Naive thymus-derived CD8-positive, alpha-beta T cell (primary cell): ENCODE measurements at places on chromosomes 12 and 14. TPM values are rescaled to one million over a fixed set of nuclear protein-coding genes. Genes with fewer than 3 reads are reported as not detected.

- H3K36me3 ChIP-seq = no peaks in the 10 kb centered on the region
- H3K27ac ChIP-seq = no peak overlapping the region
- H3K27me3 ChIP-seq = no peaks in the 10 kb centered on the region
- H3K4me1 ChIP-seq = peaks cover 17% of the 10 kb centered on the region
- no peak overlapping the region for H3K4me3 ChIP-seq
- DNase-seq = no peak
These were observed 143.2 kb downstream of the ZFP36L1 start for GRCh38 chr14:68649476-68650189.

CSRP2 gene
- total RNA-seq = not detected

TAS2R42 gene
- not detected for total RNA-seq

- H3K27ac ChIP-seq = no peak overlapping the region
- no peaks in the 10 kb centered on the region for H3K4me1 ChIP-seq
- H3K27me3 ChIP-seq = peaks cover 11% of the 10 kb centered on the region
- no peak for DNase-seq
These were observed 86.3 kb downstream of the PDE6H start for GRCh38 chr12:15059123-15059522.

- no peak for DNase-seq
- no peaks in the 10 kb centered on the region for H3K27me3 ChIP-seq
- H3K4me3 ChIP-seq = no peak overlapping the region
- no peaks in the 10 kb centered on the region for H3K36me3 ChIP-seq
- no peaks in the 10 kb centered on the region for H3K4me1 ChIP-seq
- no peak overlapping the region for H3K27ac ChIP-seq
These were observed 83.5 kb downstream of the PTPRR start for GRCh38 chr12:70837026-70837425.

DNA sequence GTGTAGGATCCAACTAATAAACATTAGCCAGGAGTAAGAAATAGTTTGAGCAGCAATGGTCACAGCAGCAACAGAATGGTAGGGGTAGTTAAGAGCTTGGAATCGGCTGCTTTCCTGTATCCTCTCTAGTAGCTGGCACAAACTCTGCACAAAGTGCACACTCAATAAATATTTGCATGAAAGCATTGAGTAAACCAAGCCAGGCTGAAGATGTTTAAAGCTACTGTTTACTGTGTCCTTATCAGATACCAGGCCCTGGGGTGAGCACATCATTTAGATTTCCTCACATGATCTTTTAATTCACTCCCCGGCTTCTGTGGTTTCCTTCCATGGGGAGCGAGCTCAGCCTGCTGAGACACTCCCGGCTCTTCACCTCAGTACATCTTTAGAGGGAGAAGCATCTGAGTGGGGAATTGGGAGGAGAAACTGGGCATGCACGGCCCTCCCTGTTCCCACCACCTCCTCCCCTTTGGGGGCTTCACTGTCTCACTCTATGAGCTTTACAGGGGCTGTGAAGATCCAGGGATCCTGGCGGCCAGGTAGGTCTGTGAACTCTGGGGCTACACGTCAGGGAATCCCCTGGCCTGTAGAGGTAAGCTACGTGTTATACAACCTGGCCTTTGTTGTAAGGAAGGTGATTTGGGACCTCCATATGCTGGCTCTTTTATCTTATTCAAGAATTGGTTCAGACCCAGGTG lies 107.2 kb upstream of the VASH1 start:
- DNase-seq = no peak
- no peak overlapping the region for H3K4me3 ChIP-seq
- peaks cover 3% of the 10 kb centered on the region for H3K27me3 ChIP-seq
- H3K27ac ChIP-seq = no peak overlapping the region
- peaks cover 11% of the 10 kb centered on the region for H3K36me3 ChIP-seq

GRCh38 chr12:22880331-22880730 lies 255.4 kb downstream of the ETNK1 start:
- no peaks in the 10 kb centered on the region for H3K4me1 ChIP-seq
- no peak overlapping the region for H3K27ac ChIP-seq
- H3K36me3 ChIP-seq = no peaks in the 10 kb centered on the region
- H3K4me3 ChIP-seq = no peak overlapping the region
- H3K27me3 ChIP-seq = peaks cover 6% of the 10 kb centered on the region

DNA sequence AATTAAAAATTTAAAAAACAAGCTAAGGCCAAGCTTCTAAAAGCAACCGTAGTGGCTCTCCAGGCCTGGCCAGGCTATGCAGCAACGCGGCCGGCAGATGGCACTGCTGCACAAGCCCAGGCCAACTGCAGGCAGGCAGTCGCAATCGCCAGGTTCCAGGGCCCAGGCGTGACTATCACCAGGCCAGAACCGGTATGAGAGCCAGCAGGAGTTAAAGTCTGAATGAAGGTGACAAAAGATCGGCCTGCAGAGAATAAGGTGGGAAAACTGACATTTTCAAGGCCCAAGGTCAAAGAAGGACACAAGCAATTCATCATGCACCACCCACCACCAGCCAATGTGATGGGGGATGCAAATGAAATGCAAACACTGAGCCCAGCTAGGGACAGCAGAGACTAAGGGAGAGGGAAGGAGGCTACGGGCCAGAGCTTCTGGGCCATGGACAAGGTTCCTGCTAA lies 43.6 kb upstream of the ANO2 start:
- DNase-seq = peak; percentile 73
- no peaks in the 10 kb centered on the region for H3K36me3 ChIP-seq
- peaks cover 2% of the 10 kb centered on the region for H3K4me1 ChIP-seq

GRCh38 chr12:101823039-101823438 lies 7.7 kb downstream of the GNPTAB start:
- DNase-seq = no peak
- peaks cover 79% of the 10 kb centered on the region for H3K4me1 ChIP-seq
- H3K4me3 ChIP-seq = peak overlapping the region; percentile 56
- H3K27me3 ChIP-seq = no peaks in the 10 kb centered on the region
- H3K36me3 ChIP-seq = no peaks in the 10 kb centered on the region
- peak overlapping the region; percentile 96 for H3K27ac ChIP-seq

GRCh38 chr14:69055999-69056788 lies 77.1 kb upstream of the ACTN1 start:
- H3K27me3 ChIP-seq = no peaks in the 10 kb centered on the region
- DNase-seq = peak; percentile 35
- peak overlapping the region; percentile 63 for H3K27ac ChIP-seq
- no peak overlapping the region for H3K4me3 ChIP-seq

SH2B3 gene
- 12.5 TPM for total RNA-seq

DNA sequence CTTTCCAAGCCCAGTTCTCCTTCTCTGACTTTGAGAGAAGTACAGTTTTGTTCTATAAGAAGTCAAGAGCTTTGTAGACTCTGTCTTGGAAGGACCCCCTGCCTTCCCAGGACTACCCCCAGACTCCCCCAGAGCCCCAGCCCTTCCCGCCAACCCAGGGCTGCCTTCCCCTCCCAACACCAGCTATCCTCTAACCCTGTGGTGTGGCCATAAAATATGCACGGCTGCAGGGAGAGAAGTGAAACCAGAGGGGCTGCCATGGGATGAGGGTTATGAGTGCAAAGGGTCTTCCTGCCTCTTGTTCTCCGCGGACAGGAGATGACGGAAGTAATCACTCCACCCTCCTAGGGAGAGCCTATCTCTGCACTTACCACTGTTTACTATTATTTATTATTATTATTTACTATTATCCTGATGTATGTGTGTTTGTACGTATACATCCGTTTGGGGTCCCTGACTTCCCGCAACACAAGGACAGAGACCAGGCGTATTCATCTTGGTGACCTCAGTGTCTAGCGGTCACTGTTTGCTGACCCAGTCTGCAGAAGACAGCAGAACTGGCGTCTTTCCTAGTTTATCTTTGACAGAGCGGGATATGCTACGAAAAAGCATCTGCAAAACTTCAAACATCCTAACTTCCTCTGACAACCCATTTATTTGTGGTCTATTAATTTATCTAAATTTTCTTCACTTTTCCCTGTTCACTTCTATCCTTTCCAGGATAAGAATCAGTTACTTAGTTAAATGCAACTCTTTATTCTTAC lies 3.5 kb upstream of the SCNN1A start:
- H3K36me3 ChIP-seq = no peaks in the 10 kb centered on the region
- peaks cover 38% of the 10 kb centered on the region for H3K4me1 ChIP-seq
- peaks cover 9% of the 10 kb centered on the region for H3K27me3 ChIP-seq

DNA sequence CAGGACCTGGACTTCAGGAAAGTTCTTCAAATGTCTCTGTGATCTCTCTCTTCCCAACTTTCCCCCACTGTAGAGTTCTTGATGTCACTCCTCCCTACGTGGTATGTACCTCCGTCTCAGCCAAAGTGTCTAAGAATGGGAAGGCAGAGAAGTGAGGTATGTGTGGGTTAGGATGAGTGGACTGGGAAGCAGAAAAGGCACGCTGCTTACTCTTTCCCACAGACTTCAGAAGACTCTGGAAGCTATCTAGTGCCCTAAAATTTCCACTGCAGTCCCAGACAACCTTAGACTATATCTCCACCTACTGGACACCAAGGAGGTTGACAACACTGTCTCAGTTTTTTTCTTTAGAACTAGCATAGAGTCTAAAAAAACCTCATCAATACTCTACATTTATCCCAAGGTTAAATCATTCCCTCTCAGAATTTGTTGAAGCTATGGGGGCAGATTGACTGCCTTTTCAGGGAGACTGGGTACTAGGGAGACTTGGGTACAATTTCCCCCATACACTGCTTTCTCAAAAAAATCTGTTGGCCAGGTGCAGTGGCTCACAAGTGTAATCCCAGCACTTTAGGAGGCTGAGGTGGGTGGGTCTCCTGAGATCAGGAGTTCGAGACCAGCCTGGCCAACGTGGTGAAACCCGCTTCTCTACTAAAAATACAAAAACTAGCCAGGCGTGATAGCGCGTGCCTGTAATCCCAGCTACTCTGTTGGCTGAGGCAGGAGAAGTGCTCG lies 20.6 kb upstream of the ITGA5 start:
- no peak overlapping the region for H3K27ac ChIP-seq
- H3K27me3 ChIP-seq = no peaks in the 10 kb centered on the region
- no peaks in the 10 kb centered on the region for H3K36me3 ChIP-seq
- no peak overlapping the region for H3K4me3 ChIP-seq
- H3K4me1 ChIP-seq = peaks cover 7% of the 10 kb centered on the region

TAS2R43 gene
- total RNA-seq = 1.4 TPM

CIROP gene
- total RNA-seq = not detected

- no peaks in the 10 kb centered on the region for H3K36me3 ChIP-seq
- peaks cover 30% of the 10 kb centered on the region for H3K4me1 ChIP-seq
- H3K27me3 ChIP-seq = no peaks in the 10 kb centered on the region
- DNase-seq = no peak
These were observed 3.0 kb upstream of the RBMS2 start for GRCh38 chr12:56518570-56518969.

DNA sequence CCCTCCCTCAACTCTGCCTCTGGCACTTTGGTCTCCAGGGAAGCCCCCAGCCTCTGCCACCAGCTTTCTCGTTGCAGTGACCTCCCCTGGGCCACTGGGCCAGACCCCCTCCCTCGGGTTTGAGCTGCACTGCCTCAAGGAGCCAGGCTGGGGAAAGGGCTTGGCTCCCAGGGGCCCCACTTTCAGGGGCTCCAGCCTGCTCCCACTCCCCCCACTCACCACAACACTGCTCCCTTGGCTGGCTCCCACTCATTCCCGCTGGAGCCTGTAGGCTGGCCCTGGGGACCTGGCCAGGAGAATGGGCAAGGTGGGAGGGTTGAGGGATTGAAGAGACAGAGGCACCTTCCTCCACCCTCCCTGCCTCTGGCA lies 19.3 kb upstream of the KIF26A start:
- H3K27me3 ChIP-seq = peaks cover 31% of the 10 kb centered on the region
- DNase-seq = no peak
- no peak overlapping the region for H3K27ac ChIP-seq

- H3K27me3 ChIP-seq = peaks cover 4% of the 10 kb centered on the region
- H3K4me3 ChIP-seq = peak overlapping the region; percentile 98
- peaks cover 4% of the 10 kb centered on the region for H3K36me3 ChIP-seq
- no peak for DNase-seq
These were observed 1.3 kb downstream of the FGD6 start for GRCh38 chr12:95215949-95216348.

CHGA gene
- total RNA-seq = not detected

KLRF2 gene
- total RNA-seq = not detected

- peak overlapping the region; percentile 38 for H3K27ac ChIP-seq
- no peaks in the 10 kb centered on the region for H3K27me3 ChIP-seq
- no peak overlapping the region for H3K4me3 ChIP-seq
- H3K4me1 ChIP-seq = peaks cover 30% of the 10 kb centered on the region
- no peaks in the 10 kb centered on the region for H3K36me3 ChIP-seq
These were observed 104.0 kb upstream of the CCND2 start for GRCh38 chr12:4169531-4169930.

DICER1 gene
- total RNA-seq = 64.2 TPM

GRCh38 chr14:73027546-73027945 lies 640 bp upstream of the ZFYVE1 start:
- no peak for DNase-seq
- H3K36me3 ChIP-seq = peaks cover 14% of the 10 kb centered on the region
- H3K27me3 ChIP-seq = no peaks in the 10 kb centered on the region
- H3K4me3 ChIP-seq = peak overlapping the region; percentile 98
- H3K4me1 ChIP-seq = peaks cover 43% of the 10 kb centered on the region

GRCh38 chr14:87312169-87312893 lies 680.7 kb downstream of the GALC start:
- H3K36me3 ChIP-seq = no peaks in the 10 kb centered on the region
- DNase-seq = no peak
- no peak overlapping the region for H3K27ac ChIP-seq
- H3K27me3 ChIP-seq = no peaks in the 10 kb centered on the region
- no peak overlapping the region for H3K4me3 ChIP-seq
- no peaks in the 10 kb centered on the region for H3K4me1 ChIP-seq

GRCh38 chr12:62522984-62523383 lies 56.4 kb downstream of the MON2 start:
- H3K4me1 ChIP-seq = peaks cover 5% of the 10 kb centered on the region
- H3K27ac ChIP-seq = no peak overlapping the region
- no peak for DNase-seq
- H3K4me3 ChIP-seq = no peak overlapping the region
- no peaks in the 10 kb centered on the region for H3K27me3 ChIP-seq

- peaks cover 75% of the 10 kb centered on the region for H3K4me1 ChIP-seq
- H3K36me3 ChIP-seq = peaks cover 16% of the 10 kb centered on the region
These were observed 52.7 kb downstream of the RASSF3 start for GRCh38 chr12:64663015-64663414.

DNA sequence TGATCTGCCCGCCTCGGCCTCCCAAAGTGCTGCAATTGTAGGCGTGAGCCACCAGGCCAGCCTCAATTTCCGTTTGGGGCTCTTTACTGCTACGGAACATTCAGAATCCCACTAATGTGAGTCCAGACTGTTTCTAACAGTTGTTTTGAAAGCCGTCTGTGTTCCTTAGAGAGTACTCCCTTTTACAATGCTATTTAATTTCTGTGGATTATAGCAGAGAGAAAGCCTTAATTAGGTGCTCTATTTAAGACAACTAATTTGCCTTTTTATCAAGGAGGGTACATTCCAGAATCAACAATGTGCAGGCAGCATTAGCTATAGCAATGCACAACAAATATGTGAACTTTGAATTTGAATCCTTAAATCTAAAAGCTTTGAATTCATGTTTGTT lies 2.8 kb upstream of the SAV1 start:
- peaks cover 13% of the 10 kb centered on the region for H3K4me1 ChIP-seq
- DNase-seq = no peak
- H3K4me3 ChIP-seq = no peak overlapping the region
